MCF 10A (cell line): ENCODE measurements at places on chromosomes 16 and 17. TPM values are rescaled to one million over a fixed set of nuclear protein-coding genes. Genes with fewer than 3 reads are reported as not detected.

HSPB9 gene
- total RNA-seq = not detected in 2 replicates

GRCh38 chr16:57941016-57941664 is 29.8 kb downstream of the CNGB1 start:
- no peak overlapping the region for H3K4me3 ChIP-seq
- no peaks in the 10 kb centered on the region for H3K27me3 ChIP-seq
- no peak overlapping the region for H3K27ac ChIP-seq

- no peak for DNase-seq
- no peak overlapping the region for H3K27ac ChIP-seq
- H3K36me3 ChIP-seq = no peaks in the 10 kb centered on the region
- peaks cover 8% of the 10 kb centered on the region for H3K4me1 ChIP-seq
Measured at GRCh38 chr16:79329166-79329521, 271.4 kb downstream of the MAF start.

- H3K36me3 ChIP-seq = peaks cover 22% of the 10 kb centered on the region
- no peak overlapping the region for H3K27ac ChIP-seq
Measured at GRCh38 chr16:67082891-67083290, 26.9 kb upstream of the PHAF1 start.

IL34 gene
- total RNA-seq = not detected in 2 replicates

DNA sequence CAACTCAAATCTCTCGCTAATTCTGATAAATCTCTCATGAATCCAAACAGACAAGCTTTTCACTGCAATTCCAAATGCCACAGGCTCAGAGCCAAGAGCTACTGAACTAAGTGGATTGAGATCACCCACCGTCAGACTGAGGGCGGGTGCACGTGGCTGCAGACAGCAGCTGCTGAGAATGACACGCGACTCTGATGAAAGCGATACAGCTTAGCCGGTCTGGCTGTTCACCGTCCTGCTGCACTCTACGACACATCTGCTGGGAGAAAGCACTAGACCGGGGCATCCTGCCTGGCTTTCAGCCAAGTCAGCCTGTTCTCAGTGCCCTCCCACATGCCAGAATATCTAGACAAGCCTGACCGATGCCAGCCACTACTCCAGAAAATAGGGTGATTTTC is 42.6 kb downstream of the KLHDC4 start:
- H3K4me3 ChIP-seq = no peak overlapping the region
- H3K4me1 ChIP-seq = no peaks in the 10 kb centered on the region
- peak; percentile 12 for DNase-seq
- peaks cover 71% of the 10 kb centered on the region for H3K36me3 ChIP-seq
- H3K27ac ChIP-seq = no peak overlapping the region
- H3K27me3 ChIP-seq = no peaks in the 10 kb centered on the region

GRCh38 chr17:4973256-4974114 is 5.9 kb upstream of the SPAG7 start:
- H3K4me1 ChIP-seq = peaks cover 15% of the 10 kb centered on the region
- no peak for DNase-seq
- H3K36me3 ChIP-seq = peaks cover 71% of the 10 kb centered on the region
- H3K27ac ChIP-seq = no peak overlapping the region
- no peak overlapping the region for H3K4me3 ChIP-seq

NDUFB10 gene
- 202 TPM in 2 replicates for total RNA-seq

DNA sequence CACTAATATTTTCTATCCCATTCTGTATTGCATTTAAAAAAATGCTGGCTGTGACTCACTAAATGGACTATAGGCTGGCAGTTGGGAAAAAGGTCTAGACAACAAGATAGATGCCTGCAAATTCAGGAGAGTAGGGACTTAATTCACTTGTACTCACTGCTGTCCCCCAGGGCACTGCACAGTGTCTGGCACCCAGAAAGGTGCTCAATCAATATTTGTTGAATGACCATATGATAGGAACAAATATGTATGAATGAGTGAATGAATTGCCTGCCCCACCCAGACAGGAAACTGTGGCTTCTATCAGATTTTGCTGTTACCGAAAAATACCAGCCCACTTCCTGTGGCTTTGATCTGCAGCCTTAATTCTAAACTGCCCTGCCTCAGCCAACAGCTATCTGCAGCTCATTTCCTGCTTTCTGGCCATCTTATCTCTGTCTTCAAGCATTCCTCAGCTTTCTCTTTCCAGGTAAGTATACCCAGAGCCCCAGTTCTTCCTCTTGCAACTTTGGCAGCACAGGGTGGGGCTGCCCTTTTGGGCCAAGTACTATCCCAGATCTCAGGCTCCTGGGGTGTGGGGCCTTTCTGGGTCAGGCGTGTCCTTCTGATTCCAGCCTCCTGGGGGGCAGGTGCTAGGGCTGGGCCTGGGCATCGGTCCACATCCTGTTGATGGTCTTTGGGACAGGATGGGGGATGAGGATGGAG is 15.3 kb upstream of the TNS4 start:
- no peak for DNase-seq
- peaks cover 3% of the 10 kb centered on the region for H3K36me3 ChIP-seq
- no peaks in the 10 kb centered on the region for H3K27me3 ChIP-seq
- peak overlapping the region; percentile 58 for H3K4me3 ChIP-seq

GRCh38 chr16:23174622-23175021 is 7.9 kb upstream of the SCNN1G start:
- peak; percentile 41 for DNase-seq
- no peaks in the 10 kb centered on the region for H3K36me3 ChIP-seq
- no peak overlapping the region for H3K27ac ChIP-seq
- peaks cover 16% of the 10 kb centered on the region for H3K27me3 ChIP-seq
- peaks cover 13% of the 10 kb centered on the region for H3K4me1 ChIP-seq
- H3K4me3 ChIP-seq = no peak overlapping the region

DNA sequence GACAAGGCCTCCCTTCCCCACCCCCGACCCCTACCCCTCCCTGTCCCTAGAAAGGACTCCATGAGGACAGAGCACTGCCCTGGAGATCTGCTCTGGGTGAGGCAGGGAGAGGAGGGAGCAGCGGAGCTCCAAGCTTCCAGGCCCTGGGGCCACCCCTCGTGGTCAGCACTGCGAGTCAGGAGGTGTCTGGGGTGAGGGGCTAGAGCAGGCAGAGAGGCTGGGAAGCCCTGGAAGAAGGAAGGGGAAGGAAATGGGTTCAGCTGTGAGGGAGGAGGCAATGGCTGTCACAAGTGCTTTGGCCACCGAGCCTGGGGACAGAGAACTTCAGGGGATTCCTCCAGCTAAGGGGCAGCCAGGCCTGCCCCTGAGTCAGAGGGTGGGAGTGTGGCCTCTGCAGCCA is 28.2 kb upstream of the DNAI2 start:
- H3K36me3 ChIP-seq = no peaks in the 10 kb centered on the region
- no peaks in the 10 kb centered on the region for H3K4me1 ChIP-seq
- no peak overlapping the region for H3K4me3 ChIP-seq
- H3K27me3 ChIP-seq = peaks cover 20% of the 10 kb centered on the region
- DNase-seq = no peak

KLHL10 gene
- not detected in 2 replicates for total RNA-seq

DNA sequence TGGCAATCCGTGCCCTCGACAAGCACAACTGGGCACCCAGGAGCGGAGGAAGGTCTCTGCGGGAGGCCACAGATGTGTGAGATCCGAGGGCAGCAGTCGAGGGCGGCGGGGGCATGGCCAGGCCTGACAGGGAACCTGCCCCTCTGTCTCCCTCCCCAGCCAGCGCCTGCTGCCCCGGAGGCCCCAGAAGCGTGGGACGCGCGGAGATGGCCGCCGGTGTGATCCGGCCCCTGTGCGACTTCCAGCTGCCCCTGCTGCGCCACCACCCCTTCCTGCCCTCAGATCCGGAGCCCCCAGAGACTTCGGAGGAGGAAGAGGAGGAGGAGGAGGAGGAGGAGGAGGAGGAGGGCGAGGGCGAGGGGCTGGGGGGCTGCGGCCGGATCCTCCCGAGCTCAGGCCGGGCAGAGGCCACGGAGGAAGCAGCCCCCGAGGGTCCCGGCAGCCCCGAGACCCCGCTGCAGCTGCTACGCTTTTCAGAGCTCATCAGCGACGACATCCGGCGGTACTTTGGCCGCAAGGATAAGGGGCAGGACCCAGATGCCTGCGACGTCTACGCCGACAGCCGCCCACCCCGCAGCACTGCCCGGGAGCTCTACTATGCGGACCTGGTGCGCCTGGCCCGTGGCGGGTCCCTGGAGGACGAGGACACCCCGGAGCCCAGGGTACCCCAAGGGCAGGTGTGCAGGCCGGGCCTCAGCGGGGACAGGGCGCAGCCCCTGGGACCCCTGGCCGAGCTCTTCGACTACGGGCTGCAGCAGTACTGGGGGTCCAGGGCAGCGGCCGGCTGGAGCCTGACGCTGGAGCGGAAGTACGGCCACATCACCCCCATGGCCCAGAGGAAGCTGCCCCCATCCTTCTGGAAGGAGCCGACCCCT is 1.7 kb downstream of the PERCC1 start:
- H3K27ac ChIP-seq = no peak overlapping the region
- no peaks in the 10 kb centered on the region for H3K27me3 ChIP-seq
- no peak for DNase-seq
- H3K36me3 ChIP-seq = no peaks in the 10 kb centered on the region
- H3K4me3 ChIP-seq = no peak overlapping the region

HS3ST3A1 gene
- 7.3 and 10.4 TPM in 2 replicates for total RNA-seq

DNA sequence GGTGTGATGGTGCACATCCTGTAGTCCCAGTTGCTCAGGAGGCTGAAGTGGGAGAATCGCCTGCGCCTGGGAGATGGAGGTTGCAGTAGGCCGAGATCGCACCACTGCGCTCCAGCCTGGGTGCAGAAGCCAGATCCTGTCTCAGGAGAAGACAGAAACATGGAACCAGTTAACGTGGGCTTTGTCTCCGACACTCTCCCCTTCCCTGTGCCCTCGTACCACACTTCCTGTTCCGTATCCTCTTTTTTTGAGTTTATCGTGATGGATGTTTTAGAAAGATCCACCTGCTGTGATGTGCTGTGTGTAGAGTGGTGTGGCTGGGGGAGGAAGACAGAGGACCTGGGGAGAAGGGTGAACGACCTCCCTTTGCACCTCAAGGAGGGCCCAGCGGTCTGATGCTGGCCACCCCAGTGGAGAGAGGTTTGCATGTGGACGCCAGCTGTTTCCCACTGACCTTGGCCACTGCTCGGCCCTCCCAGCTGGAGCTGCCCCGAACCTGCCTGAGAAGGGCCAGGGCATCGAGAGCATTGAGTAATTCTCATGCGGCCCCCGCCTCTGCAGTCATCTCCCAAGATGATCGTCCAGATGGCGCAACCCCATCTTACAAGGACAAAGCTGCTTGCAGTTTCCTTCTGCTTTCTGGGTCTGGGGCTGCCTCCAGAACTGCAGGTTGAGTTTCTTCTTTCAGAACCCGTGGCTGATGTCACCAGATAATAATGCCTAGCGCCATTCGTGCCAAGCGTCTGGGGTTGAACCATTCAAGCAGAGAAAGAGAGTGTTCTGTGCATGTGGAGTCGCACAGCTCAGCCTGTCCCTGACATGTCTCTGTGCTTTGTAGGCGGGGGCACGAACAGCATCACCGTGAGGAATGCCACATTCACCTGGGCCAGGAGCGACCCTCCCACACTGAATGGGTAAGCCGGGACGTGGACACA is 126.3 kb downstream of the ABCC1 start:
- DNase-seq = no peak
- no peaks in the 10 kb centered on the region for H3K27me3 ChIP-seq
- H3K27ac ChIP-seq = no peak overlapping the region
- H3K4me3 ChIP-seq = no peak overlapping the region
- H3K36me3 ChIP-seq = peaks cover 64% of the 10 kb centered on the region
- H3K4me1 ChIP-seq = no peaks in the 10 kb centered on the region

PIMREG gene
- total RNA-seq = 11.0 and 21.7 TPM in 2 replicates

GRCh38 chr16:67157892-67158635 is 1.6 kb downstream of the TRADD start:
- peak overlapping the region; percentile 84 for H3K4me3 ChIP-seq
- H3K36me3 ChIP-seq = peaks cover 13% of the 10 kb centered on the region
- peaks cover 12% of the 10 kb centered on the region for H3K4me1 ChIP-seq
- H3K27me3 ChIP-seq = no peaks in the 10 kb centered on the region
- H3K27ac ChIP-seq = no peak overlapping the region

DNA sequence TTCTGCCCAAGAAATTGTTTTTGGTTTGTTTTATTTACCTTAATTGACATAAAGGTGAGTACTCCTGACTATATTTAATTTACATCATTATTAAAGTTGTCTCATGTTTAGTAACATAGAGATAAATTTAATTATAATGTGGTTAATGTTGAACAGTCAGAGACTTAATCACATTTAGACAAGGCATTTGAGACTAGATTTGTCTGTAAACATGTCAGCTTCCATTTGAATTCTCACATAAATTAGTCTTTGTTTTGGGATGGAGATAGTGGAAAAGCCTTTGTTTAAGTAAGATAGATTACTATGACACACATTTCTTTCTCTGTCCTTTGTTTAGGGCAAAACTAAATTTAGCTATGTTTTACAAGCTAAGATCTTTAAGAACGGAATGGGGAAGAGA is 18.5 kb upstream of the BCAS3 start:
- DNase-seq = no peak
- H3K4me3 ChIP-seq = no peak overlapping the region
- no peaks in the 10 kb centered on the region for H3K27me3 ChIP-seq
- no peaks in the 10 kb centered on the region for H3K4me1 ChIP-seq
- H3K36me3 ChIP-seq = peaks cover 20% of the 10 kb centered on the region

DNA sequence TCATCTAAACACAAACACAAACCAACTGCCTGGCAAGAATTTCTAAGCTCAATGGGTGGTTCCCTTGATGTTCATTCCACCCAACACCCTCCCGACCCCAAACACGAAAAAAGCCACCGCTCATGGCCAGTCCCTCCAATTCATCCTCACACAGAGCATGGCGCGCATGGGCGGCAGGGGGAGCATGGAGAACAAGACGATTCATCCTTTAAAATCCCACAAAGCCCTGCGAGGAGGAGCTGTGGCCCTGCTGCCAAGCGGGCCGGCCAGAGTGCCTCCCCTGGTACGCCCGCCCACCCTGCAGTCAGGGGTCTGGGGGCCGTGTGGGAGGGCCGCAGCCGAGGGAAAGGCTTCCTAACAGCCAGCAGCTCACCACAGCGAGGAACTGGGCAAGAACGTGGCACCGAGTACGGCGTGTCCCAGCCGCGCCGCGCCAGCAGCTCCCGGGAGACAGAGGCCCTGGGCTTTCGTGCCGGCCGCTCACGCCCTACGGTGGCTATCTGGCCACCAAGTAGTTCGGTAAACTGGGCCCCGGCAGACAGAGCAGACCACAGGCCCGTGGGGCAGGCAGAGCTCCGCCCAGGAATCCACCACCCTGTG is 60.9 kb downstream of the KLHDC4 start:
- no peaks in the 10 kb centered on the region for H3K4me1 ChIP-seq
- H3K4me3 ChIP-seq = no peak overlapping the region
- H3K36me3 ChIP-seq = peaks cover 40% of the 10 kb centered on the region
- no peak overlapping the region for H3K27ac ChIP-seq

- no peak overlapping the region for H3K27ac ChIP-seq
Measured at GRCh38 chr17:29619251-29619650, 3.5 kb downstream of the CORO6 start.

GRCh38 chr16:80986557-80986956 is 20.1 kb downstream of the CMC2 start:
- H3K4me1 ChIP-seq = peaks cover 13% of the 10 kb centered on the region
- no peak overlapping the region for H3K4me3 ChIP-seq
- H3K27me3 ChIP-seq = no peaks in the 10 kb centered on the region
- no peak for DNase-seq

PNMT gene
- not detected in 2 replicates for total RNA-seq

GRCh38 chr17:50177983-50178834 is 12.4 kb downstream of the SGCA start:
- peak overlapping the region; percentile 15 for H3K4me3 ChIP-seq
- peak; percentile 98 for DNase-seq
- H3K36me3 ChIP-seq = no peaks in the 10 kb centered on the region
- H3K27me3 ChIP-seq = no peaks in the 10 kb centered on the region
- peak overlapping the region; percentile 52 for H3K27ac ChIP-seq
- H3K4me1 ChIP-seq = peaks cover 42% of the 10 kb centered on the region

CDRT4 gene
- total RNA-seq = 11.3 and 19.6 TPM in 2 replicates

- no peaks in the 10 kb centered on the region for H3K36me3 ChIP-seq
- H3K4me3 ChIP-seq = peak within 1 kb of the TSS; percentile 82
- peaks cover 34% of the 10 kb centered on the region for H3K4me1 ChIP-seq
- no peaks in the 10 kb centered on the region for H3K27me3 ChIP-seq
Measured at GRCh38 chr17:50150354-50151040, at the start of gene PPP1R9B. TSS of gene PPP1R9B (minus strand) at chr17:50150677. CDS start at chr17:50150513, 164 bp downstream.
